ENCODE measurements at places on chromosomes 11 and 22.

DNA sequence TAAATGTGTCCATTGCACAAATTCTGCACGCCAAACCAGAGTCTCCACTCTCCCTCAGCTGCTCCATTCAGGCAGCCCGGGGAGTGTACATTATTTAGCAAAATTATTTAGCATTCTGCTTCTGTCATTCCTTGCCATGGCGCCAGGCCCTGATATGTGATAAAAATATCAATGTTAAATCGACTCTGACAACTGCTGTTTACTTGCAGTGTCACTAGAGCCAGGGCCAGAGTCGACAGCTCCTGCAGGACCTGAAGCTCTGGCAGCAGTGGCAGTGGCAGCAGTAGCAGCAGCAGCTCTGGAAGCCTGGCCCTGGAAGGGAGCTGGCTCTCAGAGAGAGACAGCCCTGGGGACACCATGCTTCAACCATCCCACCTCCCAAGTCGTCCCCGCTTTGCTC, 224.5 kb downstream of the BUD13 start:
- DNase-seq = no peak

GRCh38 chr22:28607795-28608194, 71.8 kb downstream of the TTC28 start:
- DNase-seq = no peak

- DNase-seq = peak; percentile 84
Measured at GRCh38 chr22:40637183-40638150, 948 bp upstream of the MRTFA start.

- DNase-seq = no peak
Measured at GRCh38 chr11:27064086-27064485, 23.5 kb downstream of the BBOX1 start.

GRCh38 chr11:67371189-67371910, 2.0 kb downstream of the CLCF1 start:
- DNase-seq = no peak

DNA sequence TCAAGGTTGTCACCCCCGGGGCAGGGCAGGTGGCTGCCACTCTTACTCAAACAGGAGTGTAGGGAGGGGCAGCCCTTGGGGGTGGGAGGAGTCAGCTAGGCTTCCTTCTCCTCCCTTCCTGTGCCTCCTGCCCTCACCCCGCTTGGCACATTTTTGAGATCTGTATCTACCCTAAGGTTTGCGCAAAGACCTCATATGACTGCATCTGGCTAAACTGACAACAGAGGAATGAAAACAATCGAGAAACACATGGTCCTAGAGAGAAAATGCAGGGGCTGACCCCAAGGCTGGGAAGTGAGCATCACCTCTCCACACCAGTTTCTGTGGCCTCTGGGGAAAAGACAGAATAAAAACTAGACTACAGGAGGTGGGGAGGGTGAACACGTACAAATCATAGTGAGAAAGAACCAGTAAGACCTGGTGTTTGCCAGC, 28.1 kb downstream of the IGSF9B start:
- no peak for DNase-seq

DNA sequence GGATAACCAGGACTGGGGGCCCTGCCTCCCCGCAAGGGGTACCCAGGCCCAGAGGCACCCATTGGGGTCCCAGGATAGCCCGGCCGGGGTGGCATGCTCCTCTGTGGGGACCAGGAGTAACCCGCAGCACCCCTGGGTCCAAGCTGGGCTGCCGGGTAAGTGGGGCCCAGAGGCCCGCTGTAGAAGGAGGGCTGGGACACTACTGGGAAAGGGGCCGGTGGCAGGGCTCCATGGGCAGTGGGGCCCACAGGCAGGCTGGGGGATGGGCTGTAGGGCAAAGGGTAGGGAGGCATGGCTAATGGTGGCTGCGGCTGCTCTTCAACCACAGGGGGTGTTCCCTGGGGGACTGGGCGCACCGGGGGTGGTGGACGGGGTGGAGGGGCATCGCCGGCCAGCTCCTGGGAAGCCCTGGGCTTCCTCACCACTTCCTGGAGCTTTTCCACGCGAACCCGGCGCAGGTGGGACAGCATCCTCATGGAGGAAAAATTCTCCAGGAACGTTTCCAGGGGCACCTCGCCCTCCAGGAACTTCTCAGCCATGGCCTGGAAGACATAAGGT, 29.1 kb downstream of the VPS37C start:
- no peak for DNase-seq

GRCh38 chr11:83292709-83293456, 6.7 kb upstream of the CCDC90B start:
- no peak for DNase-seq

DNA sequence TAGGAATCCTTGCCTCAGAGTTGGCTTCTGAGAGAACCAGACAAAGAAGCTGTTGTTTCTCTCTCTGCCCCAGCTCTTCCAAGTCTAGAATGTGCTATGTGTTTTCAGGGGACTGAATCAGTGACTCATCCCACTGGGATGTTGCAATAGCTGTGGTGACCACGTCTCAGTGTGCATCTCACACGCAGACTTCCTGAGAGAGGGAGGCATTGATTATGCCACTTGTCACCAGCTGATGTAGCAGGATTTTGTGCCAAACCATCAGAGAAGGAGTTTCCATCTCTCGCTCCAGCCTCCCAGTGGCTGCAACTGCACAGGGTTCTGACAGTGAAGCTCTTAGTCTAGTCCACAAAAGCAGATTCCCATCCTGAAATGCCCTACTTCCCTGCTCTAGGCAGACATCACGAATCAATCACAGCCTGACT, 455.8 kb downstream of the MIAT start:
- peak; percentile 84 for DNase-seq

GRCh38 chr11:34284156-34284555, 73.7 kb downstream of the ABTB2 start:
- no peak for DNase-seq

GRCh38 chr11:37858398-37858797, 1260.4 kb upstream of the RAG2 start:
- DNase-seq = no peak

DNA sequence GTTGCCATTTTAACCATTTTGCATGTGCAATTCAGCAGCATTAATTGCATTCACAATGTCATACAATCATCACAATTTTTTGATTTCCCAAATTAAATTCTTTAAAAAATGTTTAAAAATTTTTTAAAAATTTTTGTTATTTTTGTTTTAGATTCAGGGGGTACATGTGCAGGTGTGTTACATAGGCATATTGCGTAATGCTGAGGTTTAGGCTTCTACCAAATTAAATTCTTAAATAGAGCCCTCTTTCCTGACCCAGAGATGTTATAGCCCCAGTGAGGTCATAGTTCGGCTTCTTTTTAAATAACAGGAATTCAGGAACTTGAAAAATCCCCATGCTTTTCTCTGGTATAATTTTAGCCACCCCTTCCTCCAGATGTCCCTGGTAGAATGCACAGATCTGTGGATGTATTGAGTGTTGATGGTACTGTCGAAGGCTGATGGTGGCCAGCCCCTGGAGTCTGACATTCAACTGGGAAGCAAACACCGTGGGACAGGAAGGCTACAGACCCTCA, 11.3 kb upstream of the AMPD3 start:
- no peak for DNase-seq

DNA sequence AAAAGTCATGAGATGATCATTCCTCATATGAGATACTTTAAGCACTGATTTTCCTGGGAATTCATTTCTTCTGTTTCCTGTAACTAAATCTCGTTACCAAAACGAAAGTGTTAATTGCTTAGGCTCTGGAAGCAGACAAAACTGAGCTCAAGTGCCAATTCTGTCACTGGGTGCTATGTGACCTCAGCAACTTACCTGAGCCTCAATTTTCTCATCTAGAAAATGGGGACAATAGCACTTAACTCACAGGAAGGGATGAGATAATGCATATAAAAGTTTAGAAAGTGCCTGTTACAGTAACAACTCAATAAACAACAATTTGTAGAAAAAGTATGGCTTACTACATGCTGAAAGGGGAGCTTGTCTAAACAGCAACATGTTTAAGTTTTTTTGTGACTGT, 170.2 kb upstream of the MTMR2 start:
- no peak for DNase-seq

DNA sequence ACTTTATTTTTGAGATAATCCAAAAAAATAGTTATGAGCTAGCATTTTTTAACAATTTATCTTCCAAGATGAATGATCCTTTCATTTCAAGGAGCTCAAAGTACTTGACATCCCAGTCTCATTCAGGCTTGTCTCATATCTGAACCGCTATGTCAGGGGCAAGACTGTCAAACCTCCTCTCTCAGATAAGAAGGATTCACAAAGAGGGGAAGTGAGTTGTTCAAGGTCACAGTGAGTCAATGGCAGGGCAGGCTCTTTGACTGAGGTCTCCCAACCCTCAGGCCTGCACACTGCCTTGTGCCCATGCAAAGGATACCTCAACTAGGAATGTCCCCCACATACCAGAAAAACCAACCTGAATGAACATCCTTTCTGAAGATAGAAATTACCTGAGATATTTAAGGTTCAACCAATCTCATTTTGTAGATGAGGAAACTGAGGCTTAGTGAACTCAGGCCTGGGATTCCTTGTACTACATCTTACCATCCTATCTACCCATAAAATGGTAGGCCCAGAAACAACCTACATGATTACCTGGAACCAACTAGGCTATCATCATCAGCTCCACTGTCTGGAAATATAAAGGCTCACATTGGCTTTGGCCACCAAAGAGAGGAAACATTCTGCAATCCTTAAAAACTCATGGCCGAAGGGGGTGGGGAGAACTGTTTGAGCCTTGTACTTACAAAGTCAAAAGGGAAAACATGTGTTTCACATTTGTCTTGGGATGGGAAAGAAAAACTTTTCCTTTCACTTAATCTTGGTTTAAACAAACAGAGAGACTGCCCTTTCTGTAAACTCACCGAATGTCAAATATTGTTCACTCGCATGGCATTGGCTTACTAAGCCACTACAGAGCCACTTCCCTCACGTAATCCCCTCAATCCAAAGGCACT, 51.1 kb downstream of the LIF start:
- no peak for DNase-seq

DNA sequence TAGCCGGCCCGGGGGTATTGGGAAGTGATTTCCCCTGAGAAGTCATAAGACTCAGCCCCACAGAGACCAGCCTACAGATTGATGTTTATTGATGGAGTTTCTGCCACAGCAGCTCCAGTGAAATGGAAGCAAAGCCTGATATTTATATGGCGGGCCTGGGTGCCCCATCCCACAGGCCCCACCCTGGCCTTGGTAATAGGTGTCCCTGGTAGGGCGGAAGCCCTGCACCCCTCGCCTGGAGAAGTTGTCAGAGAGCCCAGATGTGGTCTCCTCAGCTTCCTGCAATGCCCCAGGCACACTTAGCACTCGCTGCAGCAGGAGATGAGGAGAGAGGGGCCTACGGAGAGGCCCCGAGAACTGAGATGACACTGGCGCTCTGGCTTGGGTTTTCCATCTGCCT, 107.4 kb downstream of the MORC2 start:
- DNase-seq = peak; percentile 31

DNA sequence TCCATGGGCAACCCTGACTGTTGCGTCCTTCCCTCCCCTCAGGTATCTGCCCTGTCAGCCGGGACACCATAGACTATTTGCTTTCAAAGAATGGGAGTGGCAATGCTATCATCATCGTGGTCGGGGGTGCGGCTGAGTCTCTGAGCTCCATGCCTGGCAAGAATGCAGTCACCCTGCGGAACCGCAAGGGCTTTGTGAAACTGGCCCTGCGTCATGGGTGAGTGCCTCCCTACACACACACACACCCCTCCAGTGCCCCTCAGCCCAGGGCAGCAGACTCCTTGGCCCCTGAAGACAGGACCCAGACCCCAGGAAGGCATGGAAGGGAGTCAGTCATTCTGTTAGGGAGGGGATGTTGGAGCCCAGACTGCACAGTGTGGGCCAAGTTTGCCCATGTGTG, 17.9 kb upstream of the UVRAG start:
- DNase-seq = no peak

- DNase-seq = no peak
Measured at GRCh38 chr22:28670756-28671155, 8.9 kb downstream of the TTC28 start.

- no peak for DNase-seq
Measured at GRCh38 chr11:69220561-69221051, 64.9 kb downstream of the SMIM38 start.

- DNase-seq = no peak
Measured at GRCh38 chr11:17171343-17171742, 36.4 kb downstream of the PIK3C2A start.

GRCh38 chr22:47275605-47276449, 513.4 kb downstream of the TBC1D22A start:
- DNase-seq = no peak

DNA sequence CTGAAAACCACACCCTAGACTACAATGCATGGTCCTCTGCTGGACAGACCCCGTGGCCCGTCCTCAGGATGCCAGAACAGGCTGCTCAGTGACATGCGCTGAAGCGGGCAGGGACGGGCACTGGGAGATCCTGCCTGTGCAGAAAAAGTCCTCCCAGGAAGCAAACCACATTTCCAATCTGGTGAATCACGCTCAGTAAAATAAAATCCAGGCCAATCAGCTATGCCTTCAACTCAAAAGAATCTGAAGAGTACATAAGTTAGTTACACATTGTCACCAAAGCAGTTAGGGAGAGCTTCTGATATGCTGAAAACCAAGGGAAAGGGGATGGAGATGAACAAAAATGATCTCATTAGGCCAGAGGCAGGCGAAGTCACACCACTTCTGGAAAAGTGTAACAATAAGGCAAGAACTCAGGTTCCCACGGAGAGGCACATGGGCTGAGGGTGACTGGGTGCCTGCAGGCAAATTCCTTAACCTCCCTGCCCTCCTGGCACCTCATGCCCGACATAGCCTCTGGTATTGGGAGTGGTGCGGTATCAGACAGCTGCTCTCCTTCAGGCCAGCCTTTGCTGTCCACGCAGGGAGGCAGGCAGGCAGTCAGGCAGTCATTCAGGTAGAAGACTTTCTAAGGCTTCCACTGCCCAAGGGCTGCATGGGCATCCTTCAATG, 66.4 kb downstream of the APOL5 start:
- no peak for DNase-seq

GRCh38 chr11:67303132-67303834, at the start of gene SSH3:
Gene SSH3 (plus strand): TSS chr11:67303530. CDS start chr11:67303626, 96 bp downstream.
- peak; percentile 92 for DNase-seq

- DNase-seq = no peak
Measured at GRCh38 chr11:68383976-68384501, 71.6 kb downstream of the LRP5 start.
